ENCODE measurements at places on chromosomes 3 and 15.

DNA sequence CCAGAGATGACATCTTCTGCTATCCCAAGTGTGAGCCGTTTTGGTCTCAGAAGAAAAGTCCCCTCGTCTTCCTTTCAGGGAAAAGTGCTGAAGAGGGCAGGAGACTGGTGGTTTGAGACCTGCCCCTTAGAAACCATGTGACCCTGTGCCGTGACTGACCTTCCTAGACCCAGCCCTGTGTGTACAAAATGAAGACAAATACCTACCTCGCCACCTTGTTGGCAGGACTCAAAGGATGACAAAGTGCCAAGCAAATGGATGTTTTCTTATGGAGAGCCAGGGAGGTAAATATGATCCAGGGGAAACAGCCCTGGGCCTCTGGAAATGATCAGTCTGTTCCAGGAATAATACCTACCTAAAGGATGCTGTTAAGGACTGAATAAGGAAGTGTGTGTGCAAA, 41.3 kb downstream of the FAM174B start:
- DNase-seq, result no peak

- DNase-seq, result peak; percentile 12
Observed at GRCh38 chr3:166013073-166013679, 176.0 kb upstream of the BCHE start.

DNA sequence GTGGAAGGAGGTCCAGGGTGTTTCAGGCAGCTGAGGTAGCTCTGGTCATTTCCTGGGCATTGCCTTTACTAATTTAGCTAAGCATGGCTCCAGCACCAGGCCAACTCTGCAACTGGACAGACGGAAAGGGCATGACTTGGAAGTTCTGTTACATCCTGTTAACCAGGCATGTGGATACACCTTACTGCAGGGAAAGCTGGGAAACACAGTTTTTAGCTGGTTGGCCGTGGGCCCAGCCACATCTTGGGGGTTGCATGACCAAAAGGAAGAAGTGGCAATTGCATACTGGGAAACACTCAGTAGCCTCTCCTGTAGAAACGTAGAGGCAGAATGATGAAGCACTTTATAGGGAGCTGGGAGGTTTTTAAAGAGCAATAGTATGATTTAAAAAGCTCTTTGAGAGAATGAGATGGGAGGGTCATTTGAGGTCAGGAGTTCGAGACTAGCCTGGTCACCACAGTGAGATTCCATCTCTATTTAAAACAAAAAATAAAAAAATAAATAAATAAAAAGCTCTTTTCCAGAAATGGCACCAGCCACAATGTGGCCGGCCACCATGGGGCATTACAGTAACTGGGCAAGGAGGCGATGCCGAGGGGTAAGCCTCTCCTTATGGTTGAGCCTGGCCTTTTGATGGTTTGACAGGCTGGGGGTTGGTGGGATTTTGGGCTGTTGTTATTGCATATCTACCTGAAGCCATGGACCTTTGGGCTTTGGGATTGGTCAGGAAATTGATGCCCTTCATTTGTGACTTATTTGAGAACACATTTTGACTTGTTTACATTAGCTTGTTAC, 28.6 kb downstream of the TRAK1 start:
- no peak for DNase-seq

GRCh38 chr3:189272500-189273119, 100.8 kb downstream of the TPRG1 start:
- no peak for DNase-seq

DNA sequence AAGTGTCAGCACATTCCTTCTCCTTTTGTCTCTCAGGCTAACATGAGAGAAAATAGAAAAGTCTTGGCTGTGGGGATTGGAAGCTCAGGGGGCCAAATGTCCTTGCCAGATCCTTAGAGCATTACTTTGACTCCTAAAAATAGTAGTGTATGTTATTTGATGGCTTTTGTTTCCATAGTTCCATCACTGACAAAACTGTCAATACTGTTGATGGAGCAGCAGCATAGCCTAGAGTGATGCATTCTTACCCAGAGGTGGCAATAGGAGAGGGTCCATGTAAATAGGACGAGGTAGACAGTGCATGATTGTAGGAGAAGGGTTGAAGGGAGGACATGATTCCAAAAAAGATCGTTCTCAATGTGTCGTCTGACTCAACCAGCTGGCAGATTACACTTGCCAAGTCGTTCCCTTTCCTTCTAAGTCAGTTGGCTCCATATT, 282.7 kb upstream of the TPRG1 start:
- no peak for DNase-seq

GRCh38 chr15:67945951-67946700, 106.3 kb upstream of the RNU6-1 start:
- DNase-seq, result peak; percentile 68

- DNase-seq, result no peak
Observed at GRCh38 chr3:100173961-100174360, 59.7 kb upstream of the FILIP1L start.

GRCh38 chr3:30512576-30512975, 93.8 kb upstream of the TGFBR2 start:
- no peak for DNase-seq

DNA sequence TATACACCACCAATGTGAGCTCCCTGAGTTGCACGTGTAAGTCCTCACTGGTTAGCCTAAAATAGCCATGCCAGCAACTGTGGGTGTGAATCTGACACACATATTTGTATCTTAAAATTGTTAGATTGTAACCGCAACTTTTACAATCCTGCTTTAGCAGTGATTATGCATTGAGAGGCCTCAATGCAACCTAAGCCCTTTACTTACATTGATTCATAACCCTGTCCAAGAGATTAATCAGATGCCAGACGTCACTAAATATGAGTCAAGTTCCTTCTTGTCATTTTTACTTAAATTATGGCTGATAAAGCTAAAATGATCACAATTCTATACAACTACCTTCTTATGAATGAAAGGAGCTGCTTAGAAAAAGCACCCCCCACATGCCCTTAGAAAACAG, 46.9 kb downstream of the IL17RD start:
- no peak for DNase-seq

DNA sequence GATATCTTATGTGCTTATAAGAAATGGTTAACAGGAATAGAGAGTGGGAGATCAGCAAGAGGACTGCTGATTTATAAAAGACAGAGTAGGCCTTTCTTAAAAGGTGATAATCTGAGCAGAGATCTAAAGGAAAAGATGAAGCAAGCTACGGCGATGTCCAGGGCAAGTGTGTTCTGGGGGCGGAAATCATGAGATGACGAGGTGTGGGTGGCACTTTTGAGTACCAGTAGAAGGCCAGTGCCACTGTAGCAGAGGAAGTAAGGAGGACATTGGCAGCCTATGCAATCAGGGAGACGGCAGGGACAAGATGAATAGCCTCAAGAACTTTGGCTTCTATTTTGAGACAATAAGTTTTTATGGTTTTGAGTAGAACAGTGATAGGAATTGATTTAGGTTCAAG, 492.4 kb downstream of the FHIT start:
- DNase-seq, result no peak

DNA sequence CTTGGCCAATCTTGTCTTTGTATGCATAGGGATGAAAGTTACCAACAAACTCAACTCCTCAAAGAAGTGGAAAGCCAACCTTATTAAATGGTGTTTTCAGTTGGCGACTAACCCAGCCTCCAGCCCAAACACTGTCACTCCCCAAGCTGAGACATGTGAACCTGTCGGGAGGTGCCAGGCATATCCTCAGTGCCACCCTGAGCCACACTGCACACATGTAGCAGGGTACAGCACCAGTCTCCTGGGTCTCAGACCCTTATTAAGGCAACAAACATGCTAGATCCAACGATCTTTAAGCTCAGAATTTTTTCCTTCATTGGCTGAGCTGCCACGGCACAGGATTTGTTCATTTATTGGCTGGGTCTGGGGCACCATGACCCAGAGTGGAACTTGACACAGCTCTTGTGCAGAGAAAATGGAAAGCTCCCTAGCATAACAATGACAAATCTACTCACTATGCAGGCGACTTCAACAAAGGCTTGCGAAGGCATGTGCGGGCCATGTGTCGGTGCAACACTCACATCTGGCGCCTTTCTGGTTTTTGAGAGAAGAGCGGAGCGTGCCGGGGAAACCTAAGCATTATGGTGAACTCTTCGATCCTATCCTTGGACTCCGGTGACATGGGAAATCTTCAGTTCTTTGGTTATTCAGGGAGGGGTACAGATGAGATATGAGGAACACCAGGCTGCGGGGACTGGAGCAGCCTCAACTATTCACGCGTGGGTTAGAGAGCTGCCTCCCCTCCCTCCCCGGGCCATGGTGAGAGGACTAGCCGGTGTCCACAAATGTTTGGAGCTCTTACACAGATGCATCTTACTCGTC, 190.1 kb downstream of the FAM43A start:
- DNase-seq, result no peak

DNA sequence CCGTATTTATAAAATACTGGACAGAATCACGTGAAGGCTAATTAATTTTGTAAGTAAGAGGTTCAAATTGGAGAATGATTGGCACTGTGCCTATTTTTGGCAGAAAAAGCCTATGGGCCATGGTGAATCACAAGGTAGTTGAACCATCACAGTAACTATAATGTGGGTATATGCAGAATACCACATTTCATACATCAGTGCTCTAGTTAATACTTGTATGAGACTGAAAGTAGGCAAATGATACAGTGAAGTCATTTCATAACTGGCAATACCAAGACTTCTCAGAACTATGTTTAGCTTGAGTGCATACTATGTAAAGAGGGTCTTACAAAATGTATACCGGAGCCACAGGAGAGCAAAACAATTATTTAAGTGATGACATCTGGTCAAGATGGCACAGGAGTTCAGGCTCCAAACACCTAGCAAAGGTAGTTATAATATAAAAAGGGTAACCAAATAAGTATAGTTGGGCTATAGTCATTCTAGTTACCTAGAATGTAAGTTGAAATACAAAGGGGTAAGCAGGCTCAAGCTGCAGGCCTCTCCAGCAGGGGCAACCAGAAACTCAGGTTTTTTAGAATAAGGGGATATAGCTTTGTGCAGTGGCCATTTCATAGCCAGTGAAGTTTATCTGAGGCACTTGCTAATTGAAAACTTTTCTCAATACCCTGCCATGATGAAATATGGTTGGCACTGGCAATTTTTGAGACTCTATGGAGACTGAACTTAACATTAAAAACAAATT, 19.1 kb downstream of the GPR160 start:
- no peak for DNase-seq

- DNase-seq, result no peak
Observed at GRCh38 chr15:90650956-90651689, 66.0 kb upstream of the BLM start.

DNA sequence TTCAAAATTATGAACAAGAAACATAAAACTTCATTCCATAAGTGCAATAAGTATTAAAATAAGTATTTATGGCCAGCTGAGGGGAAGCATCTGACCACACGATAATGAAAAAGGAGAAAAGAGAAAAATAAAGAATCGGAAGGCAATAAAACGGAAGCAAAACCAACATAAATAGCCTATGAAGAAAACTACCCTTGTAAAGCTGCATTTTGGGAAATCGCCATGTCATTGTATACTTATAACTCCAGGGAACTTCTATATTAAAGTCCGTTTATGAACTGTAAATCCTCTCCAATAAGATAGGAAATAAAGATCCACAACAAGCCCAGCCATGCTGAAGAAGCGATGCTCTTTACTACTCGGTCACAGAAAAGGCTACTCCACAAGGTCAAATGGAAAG, 47.7 kb downstream of the MORC1 start:
- no peak for DNase-seq

GRCh38 chr3:12288182-12289129, at the start of gene PPARG:
PPARG (plus strand) TSS chr3:12289070; CDS start chr3:12379712, 90,642 bp downstream.
- no peak for DNase-seq

GRCh38 chr15:86877171-86877631, 797.5 kb downstream of the AGBL1 start:
- no peak for DNase-seq

DNA sequence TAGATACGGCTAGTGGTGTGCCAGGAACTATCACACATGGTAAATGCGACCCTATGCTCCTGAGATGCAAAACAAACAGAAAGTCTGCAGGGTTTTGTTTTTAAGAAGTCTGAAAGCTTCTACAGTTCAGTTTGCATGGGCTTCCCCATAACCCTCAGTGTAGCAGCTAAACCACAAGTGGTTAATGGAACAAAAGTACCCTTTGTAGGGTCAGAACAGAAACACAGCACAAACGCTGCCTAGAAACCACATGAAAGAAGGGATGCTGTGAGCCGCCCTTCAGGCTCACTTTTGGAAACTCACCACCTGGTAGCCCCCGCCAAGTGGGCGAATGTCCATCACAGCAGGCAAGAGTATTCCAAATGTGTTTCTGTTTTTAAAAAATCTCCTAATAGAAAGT, 46.2 kb downstream of the CTDSPL start:
- DNase-seq, result peak; percentile 71

DNA sequence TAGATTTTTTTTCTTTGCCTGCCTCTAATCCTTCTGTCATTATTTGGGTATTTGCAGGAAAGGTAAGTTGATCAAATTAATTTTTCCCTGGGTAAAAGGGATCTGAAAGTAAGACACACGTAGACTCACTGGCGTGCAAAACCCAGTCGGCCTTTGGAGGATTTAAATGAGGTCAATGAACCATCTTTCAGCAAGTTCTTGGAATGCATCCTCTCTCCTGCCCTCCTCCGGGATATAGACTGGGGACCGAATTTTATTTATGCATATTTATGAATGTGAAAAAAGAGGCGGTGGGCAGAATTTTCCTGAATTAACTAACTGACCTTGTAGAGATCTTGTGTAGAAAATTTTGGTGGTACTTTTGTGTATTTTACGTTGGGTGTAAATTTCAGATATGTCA, 2.2 kb downstream of the CADM2 start:
- peak; percentile 23 for DNase-seq

- DNase-seq, result no peak
Observed at GRCh38 chr15:77033417-77033728, 37.5 kb downstream of the TSPAN3 start.

- DNase-seq, result no peak
Observed at GRCh38 chr15:92074646-92075045, 221.1 kb downstream of the SLCO3A1 start.

DNA sequence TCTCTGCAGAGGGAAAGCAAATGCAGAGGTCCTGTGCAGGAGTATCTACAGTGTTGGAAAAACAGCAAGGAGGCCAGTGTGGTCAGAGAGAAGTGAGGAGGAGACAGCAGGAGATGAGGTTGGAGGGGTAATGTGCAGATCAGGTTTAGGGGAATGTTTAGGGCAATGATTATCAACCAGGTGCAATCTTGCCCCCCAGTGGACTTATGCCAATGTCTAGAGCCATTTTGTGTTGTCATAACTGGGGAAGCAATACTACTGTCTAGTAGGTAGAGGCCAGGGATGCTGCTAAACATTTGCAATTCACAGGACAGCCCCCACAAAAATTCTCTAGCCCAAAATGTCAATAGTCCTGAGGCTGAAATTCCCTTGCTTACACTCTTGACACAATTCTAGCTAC, 13.1 kb downstream of the CCDC191 start:
- DNase-seq, result no peak

All from Ammon's horn (tissue), 1 donor.